Mucosa of descending colon (tissue), 3 donors: ENCODE measurements at places on chromosomes 3 and 15.

- DNase-seq, result no peak
Observed at GRCh38 chr3:110612045-110612444, 459.6 kb upstream of the NECTIN3 start.

GRCh38 chr3:171548917-171549316, 88.7 kb upstream of the TNIK start:
- no peak for DNase-seq

DNA sequence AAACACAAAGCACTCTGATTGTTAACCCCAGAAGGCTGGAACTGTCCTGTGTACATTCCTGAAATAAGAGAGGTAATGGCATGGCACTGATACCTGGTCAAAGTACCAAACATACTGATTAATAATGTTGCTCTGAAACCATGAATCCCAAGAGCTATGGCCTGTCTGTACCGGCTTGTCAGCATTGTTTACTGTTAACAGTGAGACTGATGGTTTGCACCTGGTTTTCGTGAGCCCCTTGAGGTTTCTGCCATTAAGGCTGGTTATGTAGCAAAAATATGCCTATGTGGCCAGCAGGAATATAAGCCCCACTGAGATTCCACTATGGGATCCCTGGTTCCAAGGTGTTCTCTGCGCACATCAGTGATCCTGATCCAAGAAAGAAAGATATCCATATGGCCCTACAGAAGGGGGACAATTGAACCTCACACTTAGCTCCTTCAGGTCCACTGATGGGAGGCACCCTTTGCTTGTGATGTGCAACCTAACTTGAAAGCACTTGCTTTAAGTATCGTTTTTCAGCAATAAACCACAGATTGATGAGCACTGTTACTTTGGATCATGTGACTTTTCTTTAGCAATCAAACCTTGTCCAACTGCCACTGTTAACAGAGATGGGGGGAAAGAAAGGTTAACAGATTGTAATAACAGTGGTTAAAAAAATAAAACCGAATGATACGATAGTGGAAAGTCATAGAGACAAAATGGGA, 65.2 kb downstream of the TBL1XR1 start:
- DNase-seq, result no peak

DNA sequence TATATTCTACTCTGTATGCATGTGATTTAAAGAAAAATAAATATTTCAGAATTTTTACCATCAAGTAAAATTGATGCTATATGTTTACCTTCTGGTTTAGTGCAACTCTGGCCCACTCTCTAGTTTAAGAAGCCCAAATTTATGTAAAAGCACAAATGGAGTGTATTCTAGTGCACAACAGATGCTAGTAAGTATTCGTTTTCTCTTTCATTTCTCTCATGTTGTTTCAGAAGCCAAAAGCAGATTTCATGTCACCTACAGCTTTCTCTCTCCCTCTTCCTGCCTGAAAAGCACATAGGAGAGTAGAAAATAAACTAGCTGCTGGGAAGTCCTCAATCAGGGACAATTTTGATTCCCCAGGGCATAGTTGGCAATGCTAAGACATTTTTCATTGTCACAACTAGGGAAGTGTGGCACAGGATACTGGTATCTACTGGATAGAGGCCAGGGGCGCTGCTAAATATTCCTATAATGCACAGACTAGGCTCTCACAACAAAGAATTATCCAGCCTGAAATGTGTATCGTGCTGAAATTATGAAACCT, 147.4 kb upstream of the ARHGEF26 start:
- DNase-seq, result no peak

DNA sequence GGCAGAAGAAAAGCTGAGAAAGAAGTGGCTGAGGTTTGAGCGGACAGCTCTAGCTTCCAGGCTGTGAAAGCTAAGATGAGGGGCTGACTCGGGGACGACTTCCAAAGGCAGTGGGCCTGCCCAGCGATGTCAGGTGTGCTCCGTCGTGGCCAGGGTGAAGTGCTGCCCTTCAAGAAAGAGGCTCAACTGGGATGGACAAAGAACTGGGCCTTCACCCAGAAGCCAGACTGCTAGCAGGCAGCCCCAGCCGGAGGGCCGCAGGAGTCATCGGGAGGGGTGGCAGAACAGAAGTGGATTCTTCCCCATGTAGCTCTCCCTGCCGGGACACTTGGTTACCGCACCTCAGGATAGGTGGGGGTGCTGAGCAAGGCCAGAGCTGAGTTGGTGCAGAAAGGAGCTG, 13.1 kb upstream of the SEC13 start:
- no peak for DNase-seq

DNA sequence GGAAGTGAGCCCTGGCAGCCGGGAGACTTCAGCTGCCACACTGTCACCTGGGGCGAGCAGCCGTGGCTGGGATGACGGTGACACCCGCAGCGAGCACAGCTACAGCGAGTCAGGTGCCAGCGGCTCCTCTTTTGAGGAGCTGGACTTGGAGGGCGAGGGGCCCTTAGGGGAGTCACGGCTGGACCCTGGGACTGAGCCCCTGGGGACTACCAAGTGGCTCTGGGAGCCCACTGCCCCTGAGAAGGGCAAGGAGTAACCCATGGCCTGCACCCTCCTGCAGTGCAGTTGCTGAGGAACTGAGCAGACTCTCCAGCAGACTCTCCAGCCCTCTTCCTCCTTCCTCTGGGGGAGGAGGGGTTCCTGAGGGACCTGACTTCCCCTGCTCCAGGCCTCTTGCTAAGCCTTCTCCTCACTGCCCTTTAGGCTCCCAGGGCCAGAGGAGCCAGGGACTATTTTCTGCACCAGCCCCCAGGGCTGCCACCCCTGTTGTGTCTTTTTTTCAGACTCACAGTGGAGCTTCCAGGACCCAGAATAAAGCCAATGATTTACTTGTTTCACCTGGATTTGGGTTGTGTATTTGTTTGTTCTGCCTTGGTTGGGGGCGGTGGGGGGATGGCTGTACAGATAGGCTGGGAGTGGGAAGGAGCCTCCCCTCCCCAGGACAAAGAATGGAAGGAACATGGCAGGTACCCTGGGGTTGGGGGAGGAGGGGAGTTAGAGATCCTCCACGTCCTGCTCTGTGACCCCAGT, 2.9 kb upstream of the GRM2 start:
- DNase-seq, result no peak

DNA sequence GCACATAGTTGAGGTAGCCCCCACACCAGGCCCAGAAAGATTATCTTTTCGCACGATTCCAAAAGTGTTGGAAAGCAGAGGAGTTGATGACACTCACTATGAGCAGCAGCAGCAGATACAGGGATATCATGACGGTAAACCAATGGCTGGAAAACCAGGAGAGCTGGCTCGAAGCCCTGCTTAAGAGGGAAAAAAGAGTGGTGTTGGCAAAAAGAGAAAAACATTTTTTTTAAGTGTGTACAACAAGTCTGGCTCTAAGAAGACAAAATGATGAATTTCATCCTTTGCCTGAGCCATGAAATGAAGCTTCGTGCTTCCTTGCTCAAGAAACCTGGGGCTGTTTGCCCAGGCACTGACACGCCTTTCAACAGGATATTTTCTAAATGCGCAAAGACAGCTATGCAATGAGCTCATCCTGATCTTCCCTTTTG, 27.3 kb downstream of the PARP16 start:
- DNase-seq, result no peak

GRCh38 chr3:115968871-115969270, 345.6 kb downstream of the GAP43 start:
- no peak for DNase-seq

GRCh38 chr3:7733933-7734332, 767.7 kb upstream of the LMCD1 start:
- DNase-seq, result no peak

- no peak for DNase-seq
Observed at GRCh38 chr15:49031804-49032203, 14.4 kb downstream of the SECISBP2L start.

GRCh38 chr3:155407331-155407730, 113.8 kb upstream of the STRIT1 start:
- no peak for DNase-seq

DNA sequence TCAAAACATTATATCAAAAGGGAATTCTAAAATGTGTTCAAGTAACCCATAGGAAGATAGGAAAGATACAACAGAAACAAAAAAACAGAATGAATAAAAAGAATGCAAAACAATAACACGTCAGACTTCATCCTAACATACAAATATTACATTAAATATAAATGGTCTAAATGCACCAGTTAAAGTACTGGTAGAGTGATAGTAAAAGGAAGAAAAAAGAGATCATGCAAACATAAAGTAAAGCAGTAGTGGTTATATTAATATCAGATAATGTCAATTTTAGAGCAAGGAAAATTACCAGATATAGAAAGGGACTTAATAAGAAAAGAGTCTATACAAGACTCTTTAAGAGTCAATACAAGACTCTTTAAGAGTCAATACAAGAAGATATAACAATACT, 755.7 kb downstream of the MCTP2 start:
- DNase-seq, result no peak

GRCh38 chr3:59654123-59654479, 604.3 kb upstream of the CFAP20DC start:
- DNase-seq, result no peak

GRCh38 chr3:123021996-123022510, 5.5 kb downstream of the SEMA5B start:
- no peak for DNase-seq

GRCh38 chr3:108036984-108037741, 53.7 kb downstream of the CD47 start:
- peak; percentile 23 for DNase-seq

DNA sequence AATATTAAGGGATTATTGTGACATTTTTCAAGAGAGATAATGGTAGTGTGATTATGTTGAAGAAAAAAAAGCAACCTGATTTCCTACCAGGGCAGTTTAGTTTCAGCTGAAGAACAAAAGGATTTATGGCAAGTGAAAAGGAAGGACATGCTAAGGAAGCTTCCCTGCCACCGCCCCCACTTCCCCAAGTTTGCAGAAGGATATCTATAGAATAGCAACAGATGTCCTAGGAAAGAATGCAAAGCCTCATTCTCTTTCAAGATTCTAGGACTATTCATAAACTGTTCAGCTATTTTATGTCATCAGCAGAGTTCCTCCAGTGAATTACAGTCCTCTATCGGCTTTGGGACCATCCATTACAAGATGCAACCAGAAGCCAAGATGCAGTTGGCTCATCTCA, 160.8 kb downstream of the SATB1 start:
- DNase-seq, result no peak

DNA sequence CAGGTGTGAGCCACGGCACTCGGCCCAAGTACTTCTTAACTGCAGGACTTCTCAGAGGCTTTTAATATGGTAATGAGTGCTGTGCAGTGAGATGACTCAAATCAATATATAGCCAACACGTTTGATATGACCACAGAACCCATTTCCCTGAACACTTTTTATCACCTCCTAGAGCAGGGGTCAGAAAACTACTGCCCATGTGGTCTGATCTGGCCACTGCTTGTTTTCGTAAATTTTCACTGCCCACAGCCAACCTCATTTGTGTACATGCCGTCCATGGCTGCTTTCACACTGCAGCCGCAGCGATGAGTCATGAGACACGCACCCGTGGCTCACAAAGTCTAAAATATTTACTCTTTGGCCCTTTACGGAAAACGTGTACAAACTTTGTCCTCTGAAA, 179.2 kb downstream of the RORA start:
- no peak for DNase-seq

- no peak for DNase-seq
Observed at GRCh38 chr3:54283470-54283869, 161.1 kb downstream of the CACNA2D3 start.

DNA sequence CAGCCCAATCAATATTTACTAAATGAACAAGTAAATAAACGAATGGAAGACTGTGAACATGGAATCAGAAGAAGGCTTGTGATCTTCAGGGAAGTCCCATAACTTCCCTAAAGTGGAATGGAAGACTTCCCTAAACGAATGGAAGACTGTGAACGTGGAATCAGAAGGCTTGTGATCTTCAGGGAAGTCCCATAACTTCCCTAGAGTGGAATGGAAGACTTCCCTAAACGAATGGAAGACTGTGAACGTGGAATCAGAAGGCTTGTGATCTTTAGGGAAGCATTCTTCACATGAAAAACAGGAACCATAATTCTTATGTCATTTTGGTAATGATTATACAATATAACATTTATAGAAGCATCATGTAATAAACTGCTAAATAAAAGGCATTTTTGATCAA, 38.8 kb downstream of the EOGT start:
- DNase-seq, result no peak

DNA sequence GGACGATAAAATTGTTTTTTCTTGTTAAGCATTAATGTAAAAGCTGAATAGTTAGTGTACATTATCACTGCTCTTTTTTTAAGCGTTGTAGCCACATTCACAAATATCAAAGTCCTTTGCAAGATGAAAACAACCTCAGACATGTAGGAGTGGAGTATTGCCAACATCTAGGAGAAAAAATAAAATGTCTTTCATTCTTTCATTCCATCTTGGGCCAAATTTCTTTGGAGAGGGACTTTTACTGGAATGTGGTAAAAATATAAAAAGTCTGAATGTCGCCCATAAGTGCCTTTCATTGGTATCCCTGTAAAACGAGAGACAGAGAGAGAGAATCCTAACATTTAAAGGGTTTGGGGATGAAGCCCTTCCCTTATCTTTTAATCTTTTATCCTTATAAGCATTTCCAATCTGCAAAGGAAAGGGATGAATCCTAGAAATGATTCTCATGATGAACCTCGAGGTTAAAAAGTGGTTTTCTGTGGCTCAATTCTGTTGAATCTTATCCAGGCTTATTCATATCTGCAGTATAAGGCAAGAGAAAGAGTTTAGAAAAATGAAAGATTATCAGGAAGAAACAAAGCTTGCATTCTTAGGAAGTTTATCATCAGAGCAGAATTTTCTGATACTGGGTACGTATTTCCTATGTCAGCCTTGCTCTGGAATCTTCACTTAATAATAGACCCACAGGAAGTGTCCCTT, 1031.7 kb downstream of the MCTP2 start:
- no peak for DNase-seq

DNA sequence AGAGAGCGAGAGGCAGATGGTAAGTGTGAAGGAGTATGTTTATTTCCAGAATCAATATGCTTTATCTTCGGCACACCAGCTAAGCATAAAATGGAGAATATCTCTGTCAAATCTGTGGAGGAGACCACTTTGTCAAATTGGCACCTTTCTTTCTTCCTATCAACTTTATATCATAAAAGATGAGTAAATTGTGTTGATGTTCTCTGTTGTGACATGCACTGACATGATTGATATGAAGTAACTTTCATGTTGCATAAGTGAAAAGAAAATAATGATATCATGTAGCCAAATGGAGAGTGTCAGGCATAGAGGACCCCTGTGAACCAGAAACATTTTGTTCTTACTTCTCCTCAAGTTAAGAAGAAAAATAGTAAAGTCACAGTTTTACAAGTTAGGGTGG, 753.8 kb downstream of the ZNF385D start:
- no peak for DNase-seq
